ENCODE measurements at places on chromosomes 7 and 10.

DNA sequence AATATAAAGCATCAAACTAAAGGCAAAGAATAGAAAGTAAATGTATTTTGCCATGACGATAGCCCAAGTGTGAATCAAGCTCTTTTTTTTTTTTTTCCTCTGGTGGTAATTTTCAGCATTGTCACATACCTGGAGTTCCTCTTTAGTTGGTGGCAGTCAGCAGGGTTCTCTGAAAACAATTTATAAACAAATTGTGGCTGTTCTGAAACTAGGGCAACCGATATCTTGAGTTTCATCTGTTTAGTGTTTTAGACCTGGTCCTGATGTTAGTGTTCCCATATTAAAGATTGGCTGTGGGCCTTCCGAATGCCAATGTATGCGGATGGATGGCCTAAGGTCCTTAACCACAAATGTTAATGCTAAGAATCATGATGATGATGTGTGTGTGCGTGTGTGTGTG lies 713.1 kb downstream of the GATA3 start:
- no peak for DNase-seq

DNA sequence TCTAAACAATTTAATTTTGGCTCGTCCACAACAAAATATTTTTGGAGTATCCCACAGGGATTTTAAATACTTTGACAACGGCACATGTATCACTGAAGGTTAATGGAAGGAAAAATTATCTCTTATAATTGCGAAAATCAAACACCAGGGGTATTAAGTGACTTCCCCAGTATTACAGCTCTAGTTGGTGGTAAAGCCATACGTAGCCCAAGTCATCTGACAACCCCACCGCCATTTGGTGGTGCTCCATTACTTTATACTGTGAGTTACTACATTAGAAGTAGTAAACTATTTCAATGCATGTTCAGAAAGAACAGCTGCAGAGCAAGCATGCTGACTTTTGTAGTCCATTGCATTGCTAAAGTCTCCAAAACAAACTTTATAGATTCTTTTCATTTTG lies 179.7 kb downstream of the HGF start:
- DNase-seq: no peak

DNA sequence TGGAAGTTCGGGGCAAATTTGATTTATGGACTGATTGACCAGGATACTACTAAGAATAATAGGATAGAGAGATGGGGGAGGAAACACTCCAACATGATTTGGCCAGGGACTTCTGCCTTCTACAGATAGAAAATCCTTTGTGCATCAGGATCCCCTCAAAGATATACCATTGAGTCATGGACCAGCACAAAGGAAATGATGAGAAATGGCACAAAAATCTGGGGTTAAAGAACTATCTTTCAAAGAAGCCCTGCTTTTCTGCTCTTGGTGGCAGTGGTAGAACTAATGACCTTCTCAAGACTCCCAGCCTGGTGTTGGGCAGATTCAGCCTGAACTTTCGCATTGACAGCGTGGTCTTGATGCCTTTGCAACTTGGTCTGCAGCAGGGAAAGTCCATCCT lies 27.6 kb upstream of the LAMB1 start:
- DNase-seq: no peak

DNA sequence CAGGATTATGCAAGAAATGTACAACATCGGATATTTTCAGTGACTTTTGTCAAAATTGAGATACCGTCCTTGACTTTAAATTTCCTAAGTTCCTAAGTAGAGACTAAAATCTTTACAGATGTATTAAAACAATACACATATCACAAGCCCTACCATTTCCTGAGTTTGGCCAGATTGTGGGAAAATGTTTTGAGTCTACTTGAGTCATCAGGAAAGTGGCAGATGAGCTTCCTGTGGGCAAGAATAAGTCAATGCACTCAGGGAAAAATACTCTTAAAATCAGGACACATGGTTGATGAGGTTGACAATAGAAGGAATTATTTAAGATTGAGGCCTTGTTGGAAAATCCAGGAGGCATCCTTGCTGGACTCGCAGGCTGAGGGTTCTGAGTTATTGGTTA lies 162.5 kb downstream of the SNX10 start:
- DNase-seq: no peak

GRCh38 chr7:67807826-67808225 lies 811.2 kb downstream of the TYW1 start:
- no peak for DNase-seq

DNA sequence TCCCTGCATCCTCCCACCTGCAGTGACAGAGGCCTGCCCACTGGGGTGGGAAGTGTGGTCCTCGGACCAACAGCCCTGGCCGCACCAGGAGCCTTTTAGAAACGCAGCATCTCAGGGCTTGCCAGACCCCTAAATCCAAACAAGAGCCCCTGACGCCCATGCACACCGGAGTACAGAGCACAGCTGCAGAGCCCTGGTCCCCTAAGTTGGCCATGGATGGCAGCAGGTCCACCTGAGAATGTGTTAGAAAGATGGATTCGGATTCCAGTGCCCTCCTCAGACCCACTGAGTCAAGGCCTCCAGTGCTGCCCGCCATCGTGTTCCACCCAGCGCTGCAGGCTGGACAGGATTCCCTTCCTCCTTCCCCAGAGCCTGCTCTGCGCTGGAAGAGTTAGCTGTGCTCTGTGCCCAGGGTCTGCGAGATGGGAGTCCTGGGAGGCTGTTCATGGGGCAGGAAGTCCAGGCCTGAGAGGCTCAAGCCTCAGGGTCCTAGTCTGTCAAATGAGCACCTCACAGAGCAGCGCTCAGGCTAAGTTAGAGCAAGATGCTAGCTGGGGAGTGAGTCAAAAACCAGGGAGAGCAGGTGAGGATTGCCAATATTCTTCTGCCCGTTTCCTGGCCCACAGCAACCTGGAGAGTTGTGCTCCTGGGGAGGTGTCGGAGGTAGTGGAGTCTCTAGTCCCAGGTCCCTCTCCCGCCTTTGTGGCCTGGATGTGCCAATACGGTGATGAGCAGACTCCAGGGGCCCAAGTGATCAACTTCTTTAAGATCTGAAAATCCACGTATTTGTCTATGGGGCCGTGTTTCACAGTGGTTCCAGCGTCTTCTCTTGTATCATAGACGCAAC lies 95.9 kb upstream of the GPR26 start:
- no peak for DNase-seq

GRCh38 chr10:62617652-62618051 lies 186.9 kb upstream of the ADO start:
- DNase-seq: no peak

DNA sequence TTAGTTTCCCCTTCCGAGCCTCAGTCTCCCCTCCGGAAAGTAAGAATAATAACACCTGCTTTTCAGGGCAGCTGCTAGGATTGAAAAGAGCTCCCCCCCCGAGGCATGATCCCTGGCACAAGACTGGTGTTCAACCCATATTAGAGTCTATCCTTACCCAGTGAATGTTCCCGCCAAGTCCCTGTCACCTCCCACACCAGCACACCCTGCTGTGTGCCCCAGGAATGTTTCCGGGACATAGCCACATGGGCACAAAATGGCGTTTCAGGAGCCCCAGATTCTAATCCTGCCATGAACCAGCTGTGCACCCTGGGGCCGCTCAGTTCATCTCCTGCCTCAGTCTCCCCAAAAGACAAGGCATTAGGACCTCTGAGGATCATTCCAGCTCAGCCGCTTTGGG lies 563 bp downstream of the MUC17 start:
- DNase-seq: no peak

- DNase-seq: no peak
Observed at GRCh38 chr10:61623161-61623560, 39.6 kb upstream of the CABCOCO1 start.

DNA sequence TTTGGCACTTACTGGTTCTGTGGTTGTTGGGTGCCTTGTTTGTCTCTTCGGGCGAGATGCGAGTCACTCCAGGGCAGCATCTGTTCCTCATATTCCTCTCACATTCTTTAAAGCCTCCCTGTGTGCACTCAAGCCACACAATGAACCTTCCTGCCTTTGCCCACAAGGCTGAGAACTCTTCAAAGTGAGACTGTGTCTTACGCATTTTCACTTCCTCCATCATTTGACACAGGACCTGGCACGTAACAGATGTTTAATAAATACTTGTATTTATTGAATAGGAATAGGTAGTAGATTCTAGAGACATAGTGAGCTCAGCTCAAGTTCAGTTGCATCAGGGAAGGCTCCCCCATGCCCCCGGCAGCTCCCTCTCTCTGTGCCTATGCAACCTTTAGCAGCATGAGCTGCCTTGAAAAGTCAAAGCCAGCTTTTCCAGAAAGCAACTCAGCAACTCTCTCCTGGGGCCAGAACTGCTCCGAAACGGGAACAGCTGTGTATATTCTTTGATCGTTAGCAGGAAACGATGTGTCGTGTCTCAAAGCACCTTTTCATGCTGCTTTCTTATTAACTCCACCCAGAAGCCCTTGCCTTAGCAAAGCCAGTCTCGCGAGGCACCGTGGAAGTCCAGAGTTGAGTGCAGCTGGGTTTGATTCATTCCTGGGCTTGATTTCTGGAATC lies 97.5 kb downstream of the PFKFB3 start:
- DNase-seq: peak; percentile 11

GRCh38 chr7:106867641-106868351 lies 2.7 kb downstream of the PIK3CG start:
- no peak for DNase-seq

GRCh38 chr7:32489788-32490126 lies 423 bp downstream of the LSM5 start:
- DNase-seq: no peak

GRCh38 chr7:68015978-68016532 lies 1019.4 kb downstream of the TYW1 start:
- no peak for DNase-seq

DNA sequence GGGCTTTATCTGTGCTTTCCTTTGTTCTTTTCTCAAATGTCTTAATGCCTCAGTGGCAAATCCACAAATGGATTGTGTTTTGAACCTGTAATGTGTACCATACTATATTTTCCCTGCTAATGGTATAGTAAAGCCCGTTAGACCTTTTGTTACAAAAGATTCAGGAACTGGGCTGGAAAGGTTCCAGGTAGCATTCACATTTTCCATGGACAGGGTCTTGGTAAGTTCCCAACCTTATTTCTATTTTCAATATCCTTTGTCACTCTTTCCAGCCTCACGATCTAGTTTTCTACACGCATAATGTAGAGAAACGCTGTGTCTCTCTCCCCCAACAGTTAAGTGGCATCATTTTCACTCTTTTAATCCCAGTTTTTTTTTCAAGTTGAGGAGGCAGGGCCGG lies 153.0 kb downstream of the PLCE1 start:
- DNase-seq: no peak

All from activated T-cell treated with anti-CD3 and anti-CD28 coated beads for 24 hours (primary cell).